Stomach (tissue), 19 donors: ENCODE measurements at places on chromosomes 13 and 19. TPM values are rescaled to one million over a fixed set of nuclear protein-coding genes. Genes with fewer than 3 reads are reported as not detected.

- DNase-seq, result no peak
These were observed 60.8 kb downstream of the SOX1 start for GRCh38 chr13:112127564-112128330.

GRCh38 chr13:24931450-24932251 lies 164.3 kb upstream of the PABPC3 start:
- DNase-seq, result no peak

GRCh38 chr19:15285896-15286591 lies 46.3 kb downstream of the BRD4 start:
- DNase-seq, result no peak

- no peak for DNase-seq
These were observed 114.8 kb upstream of the MIR17HG start for GRCh38 chr13:91232716-91233115.

GRCh38 chr13:40588101-40588500 lies 78.3 kb downstream of the FOXO1 start:
- DNase-seq, result no peak

DNA sequence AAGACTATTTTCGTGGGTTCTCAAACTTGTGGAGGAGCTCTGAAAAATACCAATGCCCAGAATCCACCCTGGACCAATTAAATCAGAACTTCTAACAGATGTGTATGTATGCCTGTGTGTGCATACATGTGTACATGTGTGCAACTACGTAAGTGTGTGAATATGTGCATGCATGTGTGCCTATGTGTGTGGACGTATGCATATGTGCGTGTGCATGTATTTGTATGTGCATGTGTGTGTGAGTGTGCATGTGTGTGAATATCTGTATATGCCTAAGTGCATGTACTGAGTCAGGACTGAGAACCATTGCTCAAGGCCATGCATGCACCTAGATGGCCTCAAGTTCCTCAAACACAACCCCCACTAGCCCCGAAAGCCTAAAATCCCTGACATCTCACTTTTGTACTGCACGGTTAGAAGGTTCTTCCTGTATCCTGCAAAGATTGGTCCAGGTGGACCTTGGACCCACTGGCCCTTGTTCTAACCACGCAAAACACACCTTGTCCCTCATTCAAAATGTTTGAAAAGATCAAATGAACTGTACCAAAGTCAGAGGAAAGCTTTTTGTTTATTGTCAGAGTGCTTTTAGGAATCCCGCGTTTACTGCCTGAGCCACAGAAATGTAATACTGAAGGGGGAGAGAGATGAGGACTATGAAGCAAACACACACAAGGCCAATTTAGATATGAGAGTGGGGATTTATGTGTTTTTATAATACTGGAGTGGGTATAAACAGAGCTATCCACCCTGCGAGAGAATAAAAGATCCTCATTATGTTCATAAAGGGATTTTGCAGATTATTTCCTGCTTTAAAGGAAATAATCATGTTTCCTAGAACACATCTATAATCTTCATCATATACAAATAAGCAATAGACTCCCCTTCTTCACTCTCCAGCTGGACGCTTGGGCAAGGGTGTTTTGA lies 39.1 kb downstream of the LATS2 start:
- no peak for DNase-seq

GRCh38 chr13:44818428-44818827 lies 170.8 kb downstream of the NUFIP1 start:
- DNase-seq, result peak; percentile 51

DNA sequence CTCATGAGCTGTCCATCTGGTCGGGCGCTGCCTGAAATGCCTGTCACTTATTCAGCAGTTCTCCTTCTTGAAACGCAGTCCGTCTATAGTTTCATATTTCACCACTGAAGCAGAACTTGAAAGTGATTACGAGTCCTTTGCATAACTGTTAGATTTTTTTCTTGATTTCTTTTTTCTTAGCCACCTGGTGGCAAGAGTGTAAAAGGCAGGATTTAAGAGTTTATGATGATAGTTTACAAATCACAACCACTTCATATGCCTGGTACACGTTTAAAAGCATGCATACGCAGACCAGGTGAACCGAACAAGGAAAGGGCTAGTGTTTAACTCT lies 45.8 kb downstream of the GGACT start:
- peak; percentile 43 for DNase-seq

Gene CCNA1
- total RNA-seq, result not detected

Gene FBXL12
- total RNA-seq, result 11.2 TPM
